ENCODE measurements at places on chromosomes 3 and 15. TPM values are rescaled to one million over a fixed set of nuclear protein-coding genes. Genes with fewer than 3 reads are reported as not detected.

SAXO2 gene
- total RNA-seq: 5.1 TPM

- no peak for DNase-seq
Observed at GRCh38 chr3:48894516-48894915, 4.2 kb downstream of the SLC25A20 start.

- no peak for DNase-seq
Observed at GRCh38 chr3:147355084-147355752, 51.1 kb downstream of the ZIC4 start.

- no peak for DNase-seq
Observed at GRCh38 chr15:68602459-68603215, 23.8 kb downstream of the CORO2B start.
